ENCODE measurements at places on chromosomes 6 and 20.

DNA sequence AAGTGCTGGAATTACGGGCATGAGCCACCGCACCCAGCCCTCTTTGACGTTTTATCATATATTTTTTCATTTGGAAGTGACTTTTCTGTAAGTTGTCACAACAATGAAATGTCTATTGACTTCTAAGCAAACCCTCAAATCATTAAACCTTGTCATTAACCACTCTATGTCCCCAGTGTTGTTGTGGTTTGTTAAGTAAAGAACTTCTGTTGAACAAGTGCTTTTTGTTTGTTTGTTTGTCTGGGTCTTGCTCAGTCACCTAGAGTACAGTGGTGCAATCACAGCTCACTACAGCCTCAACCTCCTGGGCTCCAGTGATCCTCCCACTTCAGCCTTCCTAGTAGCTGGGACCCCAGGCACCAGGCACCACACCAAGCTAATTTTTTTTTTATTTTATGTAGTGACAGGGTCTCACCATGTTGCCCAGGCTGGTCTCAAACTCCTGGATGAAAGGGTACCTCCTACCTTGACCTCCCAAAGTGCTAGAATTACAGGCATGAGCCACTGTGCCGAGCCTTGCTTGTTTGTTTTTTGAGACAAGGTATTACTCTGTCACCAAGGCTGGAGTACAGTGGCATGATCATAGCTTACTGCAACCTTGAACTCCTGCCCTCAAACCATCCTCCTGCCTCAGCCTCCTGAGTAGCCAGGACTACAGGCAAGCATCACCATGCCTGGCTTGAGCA is 57.6 kb upstream of the LOC128125822 start:
- DNase-seq = no peak

- no peak for DNase-seq
Observed at GRCh38 chr6:134000443-134000842, 47.4 kb downstream of the TBPL1 start.

GRCh38 chr6:31568537-31568961 is 3.5 kb upstream of the LTA start:
- DNase-seq = no peak

- no peak for DNase-seq
Observed at GRCh38 chr20:38238829-38239228, 21.7 kb downstream of the KIAA1755 start.

GRCh38 chr6:137866200-137866913 is 702 bp upstream of the TNFAIP3 start:
- DNase-seq = no peak

DNA sequence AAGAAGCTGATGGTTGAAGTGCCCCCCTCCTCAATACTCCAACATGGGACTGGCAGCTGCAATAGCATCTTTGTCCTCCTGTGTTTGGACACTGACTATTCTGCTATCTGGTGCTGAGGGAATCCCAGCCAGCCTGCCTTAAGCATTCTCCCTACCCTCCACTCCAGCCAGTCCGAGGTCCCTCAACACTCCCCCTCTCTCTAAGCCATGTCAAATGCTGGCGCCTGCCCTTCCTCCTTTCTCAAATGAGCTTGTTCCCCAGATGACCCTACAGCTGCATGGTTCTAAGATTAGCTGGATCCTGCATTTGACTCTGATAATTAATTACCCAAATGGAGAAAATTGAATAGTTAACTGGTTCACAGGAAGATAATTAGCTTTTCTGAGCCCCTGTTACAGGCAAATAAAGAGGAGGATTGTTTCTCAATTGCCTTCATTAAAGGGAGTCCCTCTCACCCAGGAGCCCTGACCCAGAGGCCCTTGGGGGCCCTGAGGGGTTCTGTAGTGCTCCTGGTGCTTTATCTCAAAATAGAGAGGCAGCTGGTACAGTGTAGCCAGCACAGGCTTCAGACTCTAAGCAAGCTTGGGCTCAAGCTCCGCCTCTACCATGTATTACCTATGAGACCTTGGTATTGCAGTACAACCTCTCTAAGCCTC is 37.9 kb upstream of the CHD6 start:
- DNase-seq = no peak

DNA sequence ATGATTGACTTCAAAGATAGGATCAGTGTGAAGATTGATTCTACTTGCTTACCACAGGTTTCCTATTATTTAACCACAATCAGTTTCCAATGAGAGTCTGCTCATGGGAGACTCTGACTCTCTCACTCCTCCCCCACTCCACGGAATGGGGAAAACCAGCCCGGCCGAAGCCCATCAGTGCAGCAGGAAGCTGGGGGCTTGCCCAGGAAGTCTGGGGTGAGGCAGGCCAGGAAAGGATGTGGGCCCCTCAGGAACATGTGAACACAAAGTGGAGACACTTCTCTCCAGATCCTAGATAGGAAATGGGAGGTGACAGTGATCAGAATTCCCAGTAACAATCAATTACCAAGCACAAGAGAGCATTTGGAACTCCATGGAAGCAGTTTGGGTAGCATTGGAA is 144.2 kb downstream of the TTLL2 start:
- no peak for DNase-seq

GRCh38 chr20:24406750-24407149 is 62.7 kb upstream of the SYNDIG1 start:
- DNase-seq = no peak

DNA sequence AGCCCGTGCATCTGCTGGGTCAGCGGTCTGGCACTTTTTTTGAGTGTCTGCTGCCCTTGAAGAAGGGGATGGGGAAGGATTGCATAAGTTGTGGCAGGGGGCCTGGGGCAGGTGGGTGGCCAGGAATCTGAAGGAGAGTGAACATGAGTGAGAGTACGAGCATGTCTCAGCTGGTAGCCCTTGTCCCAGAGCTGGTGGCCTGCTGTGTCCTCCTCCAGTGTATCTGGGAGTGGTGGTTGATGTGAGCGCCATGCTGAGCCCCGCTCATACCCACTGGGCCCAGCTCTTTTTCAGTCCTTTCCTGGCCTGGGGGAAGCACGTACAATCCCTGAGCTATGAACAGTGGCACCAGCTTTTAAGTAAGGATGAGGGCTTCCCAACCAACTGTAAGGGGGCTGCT is 136.2 kb upstream of the AGPAT4 start:
- DNase-seq = no peak

DNA sequence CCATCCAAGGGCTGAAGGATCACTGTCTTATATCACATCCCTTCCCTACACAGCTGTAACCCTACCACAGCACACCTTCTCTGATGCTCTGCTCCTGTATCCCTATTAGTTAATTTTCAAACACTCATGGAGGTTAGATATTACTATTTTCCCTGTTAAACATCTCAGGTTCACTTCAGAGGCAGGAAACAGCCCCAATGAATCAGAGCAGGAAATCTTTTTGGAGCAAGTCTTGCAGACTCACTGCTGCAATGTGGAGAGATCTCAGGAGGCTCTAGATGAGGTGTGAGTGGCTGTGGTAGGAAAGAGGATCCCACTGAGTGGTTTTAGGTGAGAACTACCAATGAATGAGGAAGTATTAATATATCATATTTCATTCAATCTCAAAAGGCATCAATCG is 19.7 kb upstream of the HTR1B start:
- no peak for DNase-seq

- DNase-seq = no peak
Observed at GRCh38 chr6:389622-390021, 1.9 kb upstream of the IRF4 start.

GRCh38 chr20:757506-757905 is 10.8 kb downstream of the SLC52A3 start:
- no peak for DNase-seq

DNA sequence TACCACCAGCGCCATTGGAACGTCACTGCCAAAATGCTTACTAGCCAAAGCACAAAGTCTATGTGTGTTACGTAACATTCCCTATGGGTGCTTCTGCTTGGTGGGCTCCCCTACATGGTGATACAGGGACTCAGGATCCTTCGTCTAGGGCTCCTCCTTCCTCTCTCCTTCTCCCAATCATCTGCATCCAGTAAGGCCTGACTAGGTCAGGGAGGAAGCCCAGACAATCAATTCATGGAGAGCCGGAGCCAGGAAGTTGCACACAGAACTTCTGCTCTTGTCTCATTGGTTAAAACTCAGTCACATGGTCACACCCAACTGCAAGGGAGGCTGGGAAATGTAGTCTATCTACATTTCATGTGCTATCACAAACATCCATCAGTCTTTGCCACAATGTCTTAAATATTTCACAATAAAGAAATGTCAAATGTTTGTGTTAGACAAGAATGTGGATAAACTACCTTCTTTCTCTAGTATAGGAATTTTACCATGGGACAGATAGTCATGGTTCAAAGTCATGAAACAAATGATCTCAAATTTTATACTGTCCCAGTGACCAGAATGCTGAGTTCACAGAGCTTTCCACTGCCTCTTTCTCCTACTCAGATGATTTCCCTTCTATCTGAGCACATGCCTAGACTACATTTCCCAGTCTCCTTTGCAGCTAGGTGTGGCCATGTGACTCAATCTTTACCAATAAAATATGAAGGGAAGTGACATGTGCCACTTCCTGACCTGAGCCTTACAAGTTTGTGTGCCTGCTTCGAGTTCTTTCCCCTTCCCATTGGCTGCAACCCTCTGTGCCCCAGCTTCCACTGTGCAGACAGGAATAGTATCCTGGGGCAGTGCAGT is 9.3 kb upstream of the KCNK15 start:
- peak; percentile 35 for DNase-seq

- no peak for DNase-seq
Observed at GRCh38 chr6:169343886-169344749, 90.5 kb upstream of the THBS2 start.

GRCh38 chr20:34859826-34860545 is 12.7 kb downstream of the GGT7 start:
- DNase-seq = no peak

DNA sequence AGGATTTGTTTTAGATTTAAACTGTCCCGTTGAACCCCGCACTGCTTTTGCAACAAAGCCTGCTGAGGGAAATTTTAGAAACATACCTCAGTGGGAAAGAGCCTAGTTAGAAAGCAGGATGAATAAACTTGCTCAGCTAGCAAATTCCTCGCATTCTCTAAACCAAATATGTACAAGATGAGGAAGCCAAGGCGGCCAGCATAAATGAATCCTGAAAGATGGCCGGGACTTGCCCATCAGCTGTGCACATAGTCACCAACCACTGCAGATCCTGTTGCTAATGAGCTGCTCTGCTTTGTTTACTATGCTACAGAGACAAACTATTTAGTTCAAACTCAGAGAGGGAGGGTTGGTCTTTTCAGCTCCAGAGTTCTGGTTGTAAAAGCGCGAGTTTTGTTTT is 49.0 kb downstream of the TMEM170B start:
- DNase-seq = no peak

DNA sequence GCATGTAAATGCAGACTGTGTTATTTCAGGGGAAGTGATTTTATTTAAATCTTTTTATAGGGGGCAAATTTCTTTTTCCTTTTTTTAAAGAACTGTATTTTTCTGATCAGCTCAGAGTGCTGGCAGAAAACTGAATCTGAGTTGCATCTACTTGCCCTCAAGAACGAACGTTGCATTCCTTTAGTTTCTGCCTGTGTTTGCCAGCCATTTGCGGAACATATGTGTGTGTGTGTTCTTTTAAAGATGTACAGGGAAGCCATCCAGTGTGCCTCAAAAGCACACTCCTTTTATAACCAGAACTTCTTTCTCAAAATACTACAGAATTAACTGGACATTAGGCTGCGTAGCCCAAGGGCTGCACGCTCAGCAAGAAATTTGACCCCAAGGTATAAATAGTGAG is 25.8 kb upstream of the INSM1 start:
- DNase-seq = no peak

- peak; percentile 3 for DNase-seq
Observed at GRCh38 chr6:91079969-91080368, 493.1 kb upstream of the MAP3K7 start.

DNA sequence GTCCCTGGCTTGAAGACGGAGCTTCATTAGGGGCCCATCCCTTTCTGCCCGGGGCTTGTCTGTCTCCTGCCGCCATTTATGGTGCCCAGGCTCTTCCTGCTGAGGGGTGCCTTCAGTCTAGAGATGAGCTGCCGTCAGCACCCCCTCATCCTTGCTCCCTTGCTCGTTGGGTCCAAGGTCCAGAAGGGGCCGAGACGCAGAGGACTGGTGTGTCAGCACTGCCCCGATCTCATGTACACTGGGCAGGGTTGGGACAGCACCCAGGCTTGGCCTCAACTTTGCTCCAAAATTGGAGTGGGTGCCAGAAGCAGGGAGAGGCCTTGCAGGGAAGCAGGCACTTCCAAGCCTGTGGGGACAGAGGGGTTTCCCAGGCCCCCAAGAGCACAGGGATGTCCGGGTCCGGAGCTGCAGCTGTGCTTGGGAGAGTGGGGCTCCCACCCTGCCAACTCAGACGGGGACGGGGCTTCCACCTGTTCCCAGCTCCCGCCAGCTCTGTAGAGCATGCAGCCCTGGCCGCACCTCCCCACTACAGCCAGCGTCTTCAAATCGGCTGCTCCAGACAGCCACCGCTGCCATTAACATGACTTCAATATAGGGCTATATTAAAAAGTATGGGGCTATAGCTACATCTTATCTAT is 488.8 kb downstream of the TENT5A start:
- DNase-seq = no peak

DNA sequence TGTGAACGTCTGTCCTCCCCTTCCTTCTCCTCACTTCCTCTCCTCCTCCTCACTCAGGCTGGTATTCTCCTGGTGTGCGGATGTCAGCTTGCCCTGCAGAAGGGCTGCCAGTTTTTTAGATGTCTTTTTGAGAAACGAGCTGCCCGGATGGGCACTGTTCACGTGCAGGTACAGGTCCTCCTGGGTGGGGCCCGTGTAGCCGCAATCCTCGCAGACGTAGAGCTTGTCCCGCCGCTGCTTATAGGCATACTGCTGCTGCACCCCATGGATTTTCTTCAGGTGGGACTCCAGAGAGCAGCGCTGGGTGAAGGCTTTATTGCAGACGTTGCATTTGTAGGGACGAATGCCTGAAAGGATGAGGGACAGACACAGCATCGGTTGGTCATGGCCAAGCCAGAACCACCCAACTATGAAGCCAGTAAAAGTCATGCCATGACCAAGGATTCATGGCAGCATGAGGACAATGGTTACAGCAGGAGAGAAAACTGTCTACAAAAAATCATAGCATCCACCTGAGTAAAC is 33.0 kb downstream of the OVOL2 start:
- DNase-seq = no peak

- no peak for DNase-seq
Observed at GRCh38 chr6:56550301-56550700, 92.4 kb downstream of the DST start.

GRCh38 chr6:124967444-124967843 is 5.2 kb downstream of the RNF217 start:
- no peak for DNase-seq

DNA sequence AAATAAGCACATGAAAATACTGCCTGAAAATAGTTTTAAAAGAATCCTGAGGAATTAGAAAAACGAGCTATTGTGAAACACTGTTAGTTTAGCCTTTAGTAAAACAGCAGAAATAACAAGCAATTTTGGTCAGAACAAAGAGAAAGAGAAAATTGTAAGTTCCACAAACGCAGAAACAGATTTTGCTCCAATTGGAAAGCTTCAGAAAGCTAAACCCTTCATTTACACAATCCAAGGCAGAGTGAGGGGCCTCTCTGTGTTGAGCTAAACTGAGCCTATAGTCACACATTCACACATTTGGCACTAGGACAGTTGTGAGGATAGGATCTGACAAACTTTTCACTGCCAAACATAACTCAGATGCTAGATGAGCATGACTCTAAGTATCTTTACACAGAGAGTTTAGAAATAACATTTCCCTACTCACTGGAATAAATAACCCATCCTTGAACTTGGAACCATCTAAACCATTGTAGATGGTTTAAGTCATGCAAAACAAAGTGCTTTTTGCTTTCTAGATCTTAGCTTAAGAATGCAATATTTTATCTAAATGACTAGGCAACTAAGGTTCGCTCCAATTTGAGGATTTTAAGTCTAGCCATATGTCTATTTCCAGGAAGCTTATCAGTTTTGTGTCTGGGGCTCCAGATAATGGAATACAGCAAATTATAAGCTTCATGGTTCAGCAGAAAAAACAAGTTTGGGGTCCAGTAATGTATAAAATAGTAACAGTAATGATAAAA is 122.6 kb downstream of the SGK1 start:
- no peak for DNase-seq

Data from nephron progenitor cell (in vitro differentiated cells).